ENCODE measurements at places on chromosomes 6 and 20.

DNA sequence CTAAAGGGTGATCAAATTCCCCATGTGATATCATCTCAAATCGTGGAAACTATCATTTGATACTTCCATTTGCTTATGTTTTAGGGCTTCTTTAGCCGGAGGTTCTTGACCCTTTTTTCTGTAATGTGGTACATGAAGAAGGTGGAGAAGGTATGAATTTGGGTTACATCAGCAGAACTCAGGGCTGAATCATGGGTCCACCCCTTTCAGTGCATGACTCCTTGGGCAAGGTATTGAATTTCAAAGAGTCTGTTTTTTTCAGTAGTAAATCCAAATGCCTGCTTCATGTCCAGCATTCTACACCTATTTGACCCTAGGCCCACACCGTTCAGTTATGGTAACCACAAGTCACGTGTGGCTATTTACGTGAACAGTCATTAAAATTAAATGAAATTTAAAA lies 30.6 kb upstream of the QKI start:
- no peak for DNase-seq

DNA sequence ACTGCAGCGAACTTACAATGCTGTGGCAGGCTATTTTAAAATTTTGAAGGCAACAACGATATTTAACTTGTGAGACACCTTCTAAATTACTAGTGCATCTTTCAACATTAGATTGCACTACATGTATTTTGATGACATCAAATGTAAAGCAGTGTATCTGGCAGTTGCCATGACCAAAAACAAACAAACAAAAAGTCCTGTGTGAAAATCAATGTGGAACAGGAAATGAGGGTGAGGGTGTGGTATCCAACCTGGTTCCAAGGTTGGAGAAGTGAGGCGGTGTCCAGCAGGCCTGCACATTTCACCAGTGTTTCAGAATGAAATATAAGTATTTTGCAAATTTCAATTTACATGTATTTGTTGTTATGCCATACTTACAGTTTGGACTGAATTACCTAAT lies 112.0 kb downstream of the LAMP5 start:
- no peak for DNase-seq

GRCh38 chr20:61328911-61329558 lies 77.0 kb downstream of the CDH4 start:
- no peak for DNase-seq

DNA sequence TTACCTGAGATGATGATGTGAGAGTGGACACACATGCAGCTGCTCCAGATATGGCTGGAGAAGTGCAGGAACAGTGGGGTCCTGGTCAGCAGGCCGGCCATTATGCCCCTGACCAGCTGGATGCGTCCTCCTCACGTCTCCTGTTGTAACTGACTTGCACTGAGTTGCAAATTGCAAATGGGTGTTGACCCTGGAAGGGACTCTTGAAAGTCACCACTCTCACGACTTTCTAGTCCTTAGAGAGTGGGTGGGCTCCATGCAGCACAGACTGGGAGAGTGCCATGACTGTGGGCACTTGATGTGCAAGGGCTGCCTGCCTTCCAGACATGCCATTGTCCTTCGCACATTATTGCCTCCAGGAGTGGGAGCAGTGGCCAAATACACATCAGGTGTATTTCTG lies 10.8 kb downstream of the FAM83D start:
- DNase-seq = no peak

- DNase-seq = no peak
Measured at GRCh38 chr6:166545156-166546034, 41.1 kb downstream of the RAMACL start.

GRCh38 chr6:126233192-126233591 lies 106.7 kb upstream of the CENPW start:
- no peak for DNase-seq

DNA sequence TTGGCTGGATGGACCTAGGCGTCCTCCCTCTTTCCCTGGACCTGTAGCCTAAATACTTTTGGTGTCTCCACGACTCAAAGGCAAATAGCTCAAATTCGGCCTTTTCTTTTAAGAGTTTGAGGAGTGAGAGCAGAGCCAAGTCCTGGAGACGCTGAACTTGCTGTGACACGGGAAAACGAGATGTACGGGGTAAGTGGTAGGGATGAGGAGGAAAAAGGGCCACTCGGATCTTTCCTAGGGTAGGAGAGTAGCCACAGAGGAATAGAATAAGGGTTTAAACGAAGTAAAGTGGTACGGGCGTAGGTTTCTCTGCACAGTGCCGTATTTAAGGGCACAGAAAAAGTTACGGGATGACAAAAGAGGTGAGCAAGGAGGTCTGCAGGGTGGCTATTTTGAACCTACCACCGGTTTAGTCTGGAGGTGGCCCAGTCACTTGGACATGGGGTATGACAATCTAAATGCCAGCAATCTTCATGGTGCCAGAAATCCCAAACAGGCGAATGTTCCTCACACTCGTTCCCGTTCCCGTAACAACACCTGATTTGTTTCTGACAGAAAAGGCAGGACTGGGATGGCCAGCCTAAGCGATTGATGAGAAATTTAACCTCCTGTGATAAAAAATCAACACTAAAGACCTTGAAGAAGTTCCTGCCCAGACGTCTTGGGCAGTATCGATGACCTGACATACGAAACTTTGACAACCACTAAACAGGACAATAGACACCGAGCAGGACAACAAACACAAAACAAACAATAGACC lies 149.3 kb downstream of the TRIM27 start:
- no peak for DNase-seq

GRCh38 chr6:133683308-133683580 lies 205.7 kb upstream of the TCF21 start:
- DNase-seq = no peak

DNA sequence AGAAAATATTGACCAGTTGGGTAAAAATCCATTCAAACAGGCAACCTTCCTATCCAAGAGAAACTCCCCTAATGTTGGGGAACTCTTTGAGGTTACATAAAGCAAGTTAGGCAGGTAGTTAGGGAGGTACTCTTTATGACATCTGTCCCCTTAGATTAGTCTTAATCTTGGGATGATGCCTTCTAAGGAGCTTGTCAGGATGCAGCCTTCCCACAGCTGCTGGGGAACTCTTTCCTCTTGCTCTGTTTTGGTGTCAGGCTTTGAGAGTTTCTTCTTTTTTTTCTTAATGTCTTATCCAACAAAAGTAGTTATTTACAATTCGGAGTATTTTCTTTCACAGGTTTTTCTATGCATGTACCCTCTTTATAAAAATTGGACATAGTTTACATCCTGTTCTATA lies 194.8 kb downstream of the CDKAL1 start:
- DNase-seq = no peak

DNA sequence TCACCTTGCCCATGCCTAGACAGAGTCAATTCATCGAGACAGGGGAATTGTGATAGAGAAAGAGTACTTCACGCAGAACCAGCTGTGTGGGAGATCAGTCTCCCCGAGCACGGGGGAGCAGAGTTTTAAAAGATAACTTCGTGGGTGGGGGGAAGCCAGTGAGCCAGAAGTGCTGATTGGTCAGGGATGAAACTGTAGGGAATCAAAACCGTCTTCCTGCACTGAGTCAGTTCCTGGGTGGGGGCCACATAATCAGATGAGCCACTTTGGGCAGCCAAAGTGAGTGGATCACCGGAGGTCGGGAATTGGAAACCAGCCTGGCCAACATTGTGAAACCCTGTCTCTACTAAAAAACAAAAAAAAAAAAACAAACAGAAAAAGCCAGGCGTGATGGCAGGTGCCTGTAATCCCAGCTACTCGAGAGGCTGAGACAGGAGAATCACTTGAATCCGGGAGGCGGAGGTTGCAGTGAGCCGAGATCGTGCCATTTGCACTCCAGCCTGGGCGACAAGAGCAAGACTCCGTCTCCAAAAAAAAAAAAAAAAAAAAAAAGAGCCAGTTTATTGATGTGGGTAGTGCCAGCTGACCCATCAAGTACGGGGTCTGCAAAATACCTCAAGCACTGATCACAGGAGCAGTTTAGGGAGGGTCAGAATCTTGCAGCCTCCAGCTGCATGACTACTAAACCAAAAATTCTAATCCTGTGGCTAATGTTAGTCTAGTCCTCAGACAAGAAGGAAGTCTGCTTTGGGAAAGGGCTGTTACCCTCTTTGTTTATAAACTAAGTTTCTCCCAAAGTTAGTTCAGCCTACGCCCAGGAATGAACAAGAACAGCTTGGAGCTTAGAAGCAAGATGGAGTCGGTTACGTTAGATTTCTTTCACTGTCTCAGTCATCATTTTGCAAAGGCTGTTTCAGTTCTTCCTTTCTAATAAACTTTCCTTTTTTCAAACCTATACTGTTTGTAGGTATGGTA lies 3.9 kb upstream of the TRIM39 start:
- DNase-seq = peak; percentile 20
